ENCODE measurements at places on chromosomes 11 and 22.

- no peak for DNase-seq
Measured at GRCh38 chr11:114317787-114318137, 21.6 kb downstream of the NNMT start.

DNA sequence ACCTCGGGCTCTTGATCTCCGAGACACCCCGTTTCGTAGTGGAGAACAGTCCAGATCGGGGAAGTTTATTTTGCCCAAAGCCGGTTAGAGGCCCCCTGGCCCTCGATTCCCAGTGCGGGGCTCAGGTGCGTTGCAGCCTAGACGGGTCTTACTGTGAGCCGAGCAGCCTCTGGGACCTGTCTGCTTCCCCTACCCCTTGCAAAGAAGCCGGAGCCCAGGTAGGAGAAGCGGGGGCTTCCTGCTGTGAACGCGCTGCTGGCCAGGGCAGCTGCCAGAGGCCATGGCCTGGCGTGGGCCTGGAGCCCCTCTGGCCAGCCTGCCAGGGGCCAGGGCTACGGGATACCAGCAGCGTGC, 621 bp downstream of the TSPO start:
- DNase-seq, result no peak

GRCh38 chr11:66070604-66071380, 720 bp downstream of the PACS1 start:
- peak; percentile 9 for DNase-seq

DNA sequence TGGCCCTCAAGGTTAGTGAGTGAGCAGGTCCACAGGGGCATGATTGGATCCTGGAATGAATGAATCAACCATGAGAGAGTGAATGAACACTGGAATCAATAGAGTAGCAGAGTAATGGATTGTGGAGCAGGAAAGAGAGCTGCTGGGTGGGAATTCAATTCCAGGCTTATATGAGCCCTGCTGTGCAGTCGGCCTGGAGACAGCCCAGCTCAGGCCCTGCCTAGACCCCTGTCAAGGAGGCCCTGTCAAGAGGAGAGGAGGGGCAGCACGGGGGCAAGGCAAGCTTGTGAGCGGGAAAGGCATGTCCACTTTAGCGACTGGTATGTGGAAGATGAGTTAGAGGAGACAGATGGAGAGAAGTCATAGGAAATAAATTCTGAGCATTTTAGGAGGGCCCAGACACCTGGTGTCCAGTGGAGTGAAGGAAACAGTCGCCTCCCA, 1.3 kb upstream of the FOLR1 start:
- no peak for DNase-seq

GRCh38 chr11:131815590-131815989, 445.2 kb downstream of the NTM start:
- DNase-seq, result no peak

GRCh38 chr22:38412435-38413084, 42.4 kb downstream of the KCNJ4 start:
- DNase-seq, result peak; percentile 11

DNA sequence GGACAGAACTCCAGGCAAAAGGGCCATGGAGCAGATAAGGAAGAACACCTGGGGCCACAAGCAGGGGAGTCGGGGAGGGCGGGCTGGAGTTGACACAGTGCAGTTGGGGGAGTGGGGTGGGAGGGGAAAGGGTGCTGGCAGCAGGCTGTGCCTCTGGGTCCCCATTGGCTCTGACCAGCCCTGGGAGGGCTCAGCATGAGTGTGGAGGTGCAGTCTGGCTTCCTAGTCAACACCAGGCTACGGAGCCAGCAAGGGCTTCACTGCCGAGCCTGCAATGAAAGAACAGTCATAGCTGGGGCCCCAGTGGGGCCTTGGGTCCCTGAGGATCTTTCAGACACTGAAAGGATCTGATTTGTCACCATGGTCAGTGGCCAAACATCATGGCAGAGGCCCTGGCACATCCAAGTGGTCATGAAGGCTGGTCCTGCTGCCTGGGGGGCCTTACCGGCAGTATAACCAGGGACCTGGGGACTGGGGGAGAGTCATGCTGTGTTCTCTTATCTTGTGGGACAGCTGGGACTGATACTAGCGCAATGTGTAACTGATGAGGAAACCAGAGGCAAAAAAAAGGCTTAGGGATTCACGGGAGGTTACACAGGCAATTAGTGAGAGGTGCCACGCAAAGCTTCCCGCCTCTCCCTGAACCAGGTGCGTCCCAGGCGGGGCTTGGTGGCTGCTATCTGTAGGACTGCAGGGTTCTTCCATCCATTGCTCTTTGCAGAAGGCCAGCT, 11.6 kb downstream of the SLC37A2 start:
- no peak for DNase-seq

DNA sequence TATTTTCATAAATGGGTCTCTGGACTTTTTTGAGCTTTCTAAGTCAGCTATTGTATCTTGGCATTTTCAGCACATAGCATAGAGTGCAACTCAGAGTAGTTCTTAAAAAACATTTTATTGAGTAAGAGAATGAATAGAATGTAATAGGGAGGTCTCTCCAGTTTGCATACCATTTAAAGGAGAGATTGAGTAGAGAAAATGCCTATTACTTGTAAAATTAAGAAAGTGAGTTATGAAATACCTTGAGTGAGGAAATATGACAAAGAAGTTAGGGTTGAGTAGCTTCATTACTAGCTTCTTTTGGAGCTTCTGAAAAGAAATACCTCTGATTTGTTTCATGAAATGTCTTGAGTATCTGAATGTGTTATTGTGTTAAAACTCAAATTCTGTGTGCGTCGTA, 140.0 kb downstream of the AASDHPPT start:
- no peak for DNase-seq

DNA sequence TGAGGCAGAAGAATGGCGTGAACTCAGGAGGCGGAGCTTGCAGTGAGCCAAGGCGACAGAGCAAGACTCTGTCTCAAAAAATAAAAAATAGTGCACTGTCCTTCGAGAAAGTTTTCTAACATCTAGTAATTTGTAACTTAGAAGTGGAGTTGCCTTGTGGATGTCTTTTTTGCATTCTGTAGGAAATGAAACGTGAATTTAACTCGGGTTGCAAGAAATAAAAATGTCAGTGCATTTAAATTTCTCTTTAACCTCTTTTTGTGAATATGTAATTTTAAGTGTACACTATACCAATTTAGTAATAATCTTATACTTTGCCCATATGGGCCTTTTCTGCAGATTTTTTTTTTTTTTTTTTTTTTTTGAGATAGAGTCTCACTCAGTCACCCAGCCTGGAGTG, 26.2 kb upstream of the CRKL start:
- no peak for DNase-seq

DNA sequence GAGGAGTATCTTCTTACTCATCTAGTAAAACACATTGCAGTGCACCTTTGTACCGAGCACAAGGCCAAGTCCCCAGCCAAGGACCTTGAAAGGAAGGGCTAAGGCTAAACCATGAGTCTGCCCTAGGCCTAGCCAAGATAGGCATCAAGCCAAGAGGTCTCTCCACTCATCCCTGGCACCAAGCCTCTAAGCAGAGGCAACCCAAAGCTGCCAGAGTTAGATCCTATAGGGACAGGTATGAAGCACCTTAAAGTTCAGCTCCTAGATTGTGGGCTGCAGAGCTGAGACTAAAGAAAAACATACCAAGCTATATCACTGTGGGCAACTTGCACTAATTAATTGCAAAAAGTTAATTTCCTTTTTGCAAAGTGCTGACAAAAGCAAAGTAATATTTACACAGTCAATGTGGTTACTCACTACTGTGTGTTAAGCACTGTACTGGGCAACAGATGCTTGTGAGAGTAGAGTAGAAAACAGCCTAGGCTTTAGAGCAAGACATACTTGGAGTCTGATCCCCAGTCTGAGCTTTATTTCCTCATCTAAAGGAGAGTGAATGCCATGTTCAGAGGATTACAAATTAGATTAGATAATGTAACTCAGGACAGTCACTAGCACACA, 7.2 kb downstream of the COA4 start:
- DNase-seq, result no peak

- no peak for DNase-seq
Measured at GRCh38 chr22:17431179-17431578, 61.9 kb downstream of the CECR2 start.

GRCh38 chr11:130243816-130244215, 70.9 kb downstream of the ZBTB44 start:
- DNase-seq, result no peak

DNA sequence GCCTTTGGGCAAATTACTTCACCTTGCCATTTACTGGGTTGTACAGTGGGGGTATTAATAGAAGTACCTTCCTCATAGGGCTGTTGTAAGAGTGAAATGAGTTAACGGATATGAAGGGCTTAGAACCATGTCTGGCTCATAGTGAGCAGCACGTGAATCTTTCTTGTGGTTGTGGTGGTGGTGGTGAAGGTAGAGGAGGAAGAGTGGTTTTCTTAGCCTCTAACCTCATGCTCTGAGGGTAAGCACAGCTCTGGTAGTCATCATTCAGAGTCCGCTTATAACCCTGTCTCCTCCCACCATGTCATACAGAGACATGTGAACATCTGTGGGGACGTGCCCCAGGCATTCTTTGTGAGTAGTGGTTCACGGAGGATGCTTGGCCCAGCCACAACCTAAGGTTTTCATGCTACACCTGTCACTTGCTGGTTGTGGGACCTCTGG, 43.6 kb downstream of the TEAD1 start:
- DNase-seq, result peak; percentile 14

- no peak for DNase-seq
Measured at GRCh38 chr11:66676282-66676919, 1.3 kb downstream of the RBM4B start.

DNA sequence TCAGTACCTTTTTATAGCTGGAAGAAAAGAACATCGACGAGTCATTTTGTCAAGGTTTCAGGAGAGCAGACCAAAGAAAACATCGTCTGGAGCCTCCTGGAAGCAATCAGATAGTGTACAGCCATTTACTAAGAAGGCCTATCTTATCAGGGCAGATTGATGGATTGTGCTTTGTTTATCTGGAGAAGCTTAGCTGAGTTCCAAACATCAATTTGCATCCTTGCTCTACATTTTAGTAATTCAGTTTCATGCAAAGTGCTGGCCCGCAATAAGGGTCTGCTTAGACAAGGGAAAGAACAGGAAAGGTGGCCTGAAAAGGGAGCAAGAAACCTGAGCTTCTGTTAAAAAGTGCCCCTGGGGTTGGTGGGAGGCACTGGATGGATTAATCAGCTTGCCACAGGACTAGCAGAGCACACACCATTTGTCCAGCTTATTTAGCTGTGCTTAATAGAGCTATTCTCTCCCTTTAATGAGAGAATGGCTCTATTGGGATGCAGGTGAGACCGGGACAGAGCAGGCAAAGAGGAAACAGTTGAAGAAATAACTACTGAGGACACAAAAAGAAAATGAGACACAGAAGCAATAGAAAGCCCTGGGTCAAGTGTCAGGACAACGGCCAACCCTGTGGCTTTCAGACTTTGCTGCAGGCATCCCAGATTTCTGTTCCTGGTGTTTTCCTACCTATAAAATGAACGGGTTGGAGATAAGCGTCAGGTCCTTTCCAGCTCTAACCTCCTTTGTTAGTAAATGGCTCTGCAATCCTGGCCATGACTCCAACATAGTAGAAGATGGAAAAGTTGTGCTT, 122.1 kb upstream of the TTC12 start:
- DNase-seq, result no peak

GRCh38 chr22:44940130-44940529, 69.7 kb downstream of the PHF21B start:
- no peak for DNase-seq

GRCh38 chr11:119493712-119494111, 70.7 kb upstream of the THY1 start:
- DNase-seq, result no peak

GRCh38 chr11:69001243-69002081, 11.6 kb downstream of the MRGPRF start:
- DNase-seq, result no peak

DNA sequence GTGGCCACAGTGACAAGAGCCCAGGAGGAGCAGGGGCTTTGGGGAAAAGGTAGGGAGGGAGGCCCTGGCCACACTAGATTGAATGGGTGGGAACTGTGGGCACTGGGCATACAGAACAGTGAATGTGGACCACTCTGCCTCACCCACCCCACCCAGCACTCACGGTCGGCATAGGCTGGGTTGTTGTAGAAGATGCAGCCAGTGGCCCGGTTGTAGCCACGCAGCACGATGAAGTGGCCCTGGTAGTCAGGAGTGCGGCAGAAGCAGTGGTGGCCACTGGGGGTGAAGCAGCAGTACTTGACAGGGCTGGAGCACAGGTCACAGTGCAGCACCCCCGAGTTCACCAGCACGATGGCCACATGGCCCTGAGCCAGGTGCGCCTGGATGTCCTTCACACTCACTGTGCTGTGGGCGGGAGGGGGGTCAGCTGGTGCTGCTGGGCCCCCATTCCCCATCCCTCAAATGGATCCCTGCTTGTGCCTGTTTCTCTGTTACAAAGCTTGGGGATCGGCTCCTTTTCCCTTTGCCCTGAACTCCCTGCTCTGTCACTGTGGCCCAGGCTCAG, 11.2 kb downstream of the GUCD1 start:
- no peak for DNase-seq

DNA sequence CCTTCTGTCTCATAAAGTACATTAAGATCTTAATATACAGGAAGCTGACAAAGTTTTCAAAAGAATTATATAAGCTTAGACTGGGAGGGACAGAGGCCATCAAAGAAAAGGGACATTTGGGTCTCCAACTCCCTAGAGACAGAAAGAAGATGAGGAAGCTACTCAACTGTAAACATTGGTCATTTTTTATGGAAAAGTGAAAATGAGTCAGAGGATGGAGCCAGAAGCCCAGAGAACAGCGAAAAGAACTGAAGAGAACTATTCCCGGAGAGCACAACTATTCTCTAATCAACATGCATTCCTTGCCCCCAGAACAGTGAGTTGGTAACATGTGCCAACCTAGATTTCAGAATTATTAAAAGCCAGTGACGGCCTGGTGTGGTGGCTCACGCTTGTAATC, 779.3 kb downstream of the DLG2 start:
- DNase-seq, result no peak

DNA sequence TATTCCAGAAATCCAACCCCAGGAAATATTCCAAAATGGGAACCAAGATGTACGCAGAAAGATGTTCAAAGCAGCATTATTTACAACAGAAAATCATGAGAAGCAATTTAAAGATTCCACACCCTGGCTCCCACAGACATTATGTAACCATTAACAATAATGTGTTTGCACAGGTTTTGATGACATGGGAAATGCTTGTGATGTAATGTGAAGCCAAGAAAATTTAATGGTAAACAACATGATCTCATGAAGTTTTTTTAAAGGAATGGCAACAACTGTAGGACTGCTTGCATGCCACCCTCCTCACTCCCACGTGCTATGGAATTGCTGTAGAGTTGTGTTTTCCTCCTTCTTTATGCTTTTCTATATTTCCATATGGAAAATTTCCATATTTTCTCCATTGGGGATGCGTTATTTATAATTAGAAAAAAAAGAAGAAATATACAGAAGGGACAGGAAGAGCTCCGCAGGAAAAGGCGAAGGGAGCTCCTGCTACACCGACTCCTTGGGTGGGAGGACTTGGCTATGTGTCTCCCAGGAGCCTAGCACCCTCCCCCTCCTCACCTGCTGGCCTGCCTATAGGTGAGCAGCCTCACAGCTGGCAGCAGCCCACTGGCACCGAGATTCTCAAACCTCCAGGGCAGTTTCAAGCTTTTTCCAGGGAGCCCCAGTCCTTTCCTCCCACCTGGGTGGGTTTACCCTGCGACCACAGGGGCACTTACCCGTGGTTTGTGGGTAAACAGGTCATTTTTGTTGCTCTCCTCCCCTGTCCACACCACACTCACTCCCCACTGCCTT, 20.9 kb downstream of the LRFN4 start:
- no peak for DNase-seq

Data from effector memory CD4-positive, alpha-beta T cell (primary cell).